ENCODE measurements at places on chromosomes 12 and 14.
A peak's percentile ranks its signal among the peaks of the same experiment; 100 is the strongest.

- DNase-seq = peak; percentile 5
These were observed 381.7 kb upstream of the DDHD1 start for GRCh38 chr14:53534841-53535240.

DNA sequence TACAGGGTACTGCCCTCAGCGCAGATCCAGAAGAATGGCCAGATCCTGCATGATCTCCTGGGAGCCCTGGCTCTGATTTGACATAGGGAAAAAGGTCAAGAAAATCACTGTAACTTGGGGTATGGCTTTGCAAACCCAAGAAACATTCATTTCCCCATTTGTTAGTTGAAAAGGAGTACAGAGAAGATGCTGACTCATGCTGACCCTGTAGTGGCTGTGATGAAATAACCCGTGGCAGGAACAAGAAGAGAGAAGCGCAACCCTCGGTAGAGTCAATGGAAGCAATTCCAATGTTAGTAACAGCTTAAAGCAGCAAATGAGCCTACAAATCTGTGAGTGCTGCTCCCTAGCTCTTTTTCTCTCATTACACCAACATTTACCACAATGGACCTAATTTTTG lies 281.6 kb upstream of the NPAS3 start:
- DNase-seq = no peak

GRCh38 chr12:44431647-44432343 lies 444.3 kb downstream of the NELL2 start:
- no peak for DNase-seq

DNA sequence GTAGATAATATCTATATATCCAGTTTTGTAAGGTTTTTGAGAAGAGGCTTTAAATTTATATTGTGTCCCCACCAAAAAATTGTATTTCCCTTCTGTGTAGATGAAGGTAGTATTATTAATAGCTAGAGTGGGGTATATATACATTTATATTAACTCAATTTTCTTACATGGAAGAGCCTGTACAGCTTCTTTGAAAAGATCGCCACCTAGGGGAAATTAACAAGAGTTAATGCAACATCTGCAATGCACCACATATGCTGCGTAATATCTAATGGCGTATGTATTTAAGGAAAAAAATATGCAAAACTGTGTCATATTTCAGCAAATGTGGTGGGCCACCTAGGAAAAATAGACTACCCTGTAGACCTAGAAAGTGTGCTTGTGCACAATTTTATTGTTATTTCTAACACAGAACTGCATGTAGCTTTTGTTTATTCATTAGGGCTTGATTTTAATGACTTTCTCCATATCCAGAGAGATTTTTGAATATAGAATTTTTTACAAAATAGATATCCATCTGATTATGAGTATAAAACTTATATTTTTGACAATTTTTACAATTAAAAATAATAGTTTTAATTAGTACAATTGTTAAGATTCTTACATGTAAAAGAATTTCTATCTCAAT lies 14.0 kb downstream of the CCER1 start:
- DNase-seq = no peak

DNA sequence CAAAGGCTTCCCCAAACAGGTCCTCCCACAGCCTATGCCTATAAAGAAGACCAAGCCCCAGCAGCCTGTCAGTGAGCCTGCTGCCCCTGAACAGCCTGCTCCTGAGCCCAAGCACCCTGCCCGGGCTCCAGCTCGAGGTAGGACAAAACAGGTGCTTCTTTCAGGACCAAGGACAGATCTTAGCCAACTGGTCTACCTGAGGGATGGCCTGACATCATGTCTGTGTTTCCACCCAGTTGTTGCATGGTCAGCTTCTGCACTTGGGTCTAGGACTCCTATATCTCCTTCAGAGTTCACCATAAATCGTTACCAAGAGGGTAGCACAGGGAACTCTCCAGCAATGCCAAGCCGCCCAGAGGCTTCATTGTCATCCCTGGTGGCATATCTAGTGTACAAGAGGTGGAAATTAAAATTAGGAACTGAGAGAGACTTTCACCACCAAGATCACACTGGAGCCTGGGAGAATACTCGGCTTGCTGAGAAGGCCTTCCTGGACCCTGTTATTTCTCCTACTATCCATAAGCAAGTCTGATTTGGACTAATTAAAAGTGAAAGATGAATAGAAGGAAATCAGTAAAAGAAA lies 38.2 kb upstream of the OAS1 start:
- DNase-seq = no peak

- DNase-seq = no peak
These were observed 1292.2 kb upstream of the TMEM132C start for GRCh38 chr12:126974779-126975178.

GRCh38 chr12:66697404-66697803 lies 18.5 kb upstream of the GRIP1 start:
- no peak for DNase-seq

- DNase-seq = no peak
These were observed 15.2 kb upstream of the EIF5 start for GRCh38 chr14:103318750-103319419.

DNA sequence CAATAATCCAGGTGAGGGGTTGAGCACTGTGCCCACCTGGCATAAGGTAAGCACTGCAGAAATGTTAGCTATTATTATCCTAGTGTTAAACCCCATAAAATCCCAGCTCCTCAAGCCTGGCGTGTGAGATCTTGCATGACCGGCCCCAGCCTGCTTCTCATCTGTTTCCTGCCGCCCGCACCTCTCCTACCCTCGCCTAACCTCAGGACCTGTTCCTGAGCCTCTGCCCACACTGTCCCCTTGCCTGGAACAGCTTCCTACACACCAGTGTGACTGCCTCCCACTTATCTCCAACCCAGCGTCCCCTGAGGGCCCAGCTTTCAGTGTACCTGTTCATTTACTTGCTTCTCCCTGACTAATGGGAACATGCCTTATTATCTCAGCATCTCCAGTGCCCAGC lies 24.7 kb downstream of the ISCA2 start:
- no peak for DNase-seq

DNA sequence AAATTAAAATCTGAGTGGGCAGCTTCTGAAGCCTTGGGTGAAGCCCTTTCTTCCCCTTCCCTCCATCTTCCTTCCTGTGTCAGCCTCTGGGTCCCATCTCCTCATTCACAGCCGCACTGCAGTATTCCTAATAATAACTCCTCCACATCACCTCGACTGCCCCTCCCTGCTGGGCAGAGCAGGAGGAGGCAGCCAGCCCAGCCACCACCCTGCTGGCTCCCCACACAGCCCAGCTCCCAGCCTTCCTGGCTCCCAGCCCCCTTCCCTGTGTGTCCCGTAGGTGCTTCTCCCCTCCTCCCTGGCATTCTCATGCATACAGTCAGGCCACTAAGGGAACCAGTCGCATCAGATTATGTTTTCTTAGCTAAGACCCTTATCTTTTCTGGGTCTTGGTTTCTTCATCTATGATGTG lies 3.7 kb downstream of the IFFO1 start:
- DNase-seq = no peak

DNA sequence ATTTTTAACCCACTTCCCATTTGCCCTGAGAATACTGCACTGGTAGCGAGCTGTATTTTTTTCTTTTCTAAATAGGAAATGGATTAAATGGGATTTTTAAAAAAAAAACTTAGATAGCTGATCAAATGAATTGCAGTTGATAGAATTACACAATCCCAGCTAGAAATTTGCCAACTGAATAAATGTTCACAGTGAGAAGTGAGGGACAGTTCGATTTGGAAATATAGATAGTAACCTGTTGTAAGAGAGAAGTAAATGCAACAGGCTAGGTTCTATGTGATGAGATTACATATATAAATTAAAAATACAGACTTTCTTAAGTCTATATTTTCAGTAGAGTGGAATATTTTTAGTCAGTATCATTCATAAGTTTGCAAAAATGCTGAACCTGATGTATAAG lies 48.1 kb upstream of the SMCO2 start:
- no peak for DNase-seq

- no peak for DNase-seq
These were observed 710.7 kb upstream of the TBX3 start for GRCh38 chr12:115394496-115395220.

- no peak for DNase-seq
These were observed 53.2 kb downstream of the DACT1 start for GRCh38 chr14:58690801-58691516.

DNA sequence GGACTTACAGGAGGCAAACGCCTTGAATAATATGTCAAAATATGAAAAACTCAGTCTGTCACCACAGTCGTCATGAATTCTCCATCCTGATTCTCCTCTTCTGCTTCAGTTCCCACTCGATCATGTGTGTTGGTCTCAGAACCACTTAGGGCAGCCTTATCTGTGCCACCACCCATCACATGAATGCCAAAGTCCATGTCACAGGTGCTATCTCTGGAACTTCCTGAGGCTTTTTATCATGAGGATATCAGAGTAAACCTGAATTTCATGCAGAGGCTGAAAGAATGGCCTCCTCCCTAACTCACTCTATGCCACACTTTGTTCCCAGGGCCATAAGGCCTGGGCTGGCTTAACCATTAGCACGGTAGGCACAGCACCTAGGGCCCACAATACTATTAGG lies 28.8 kb upstream of the MAP3K9 start:
- no peak for DNase-seq

DNA sequence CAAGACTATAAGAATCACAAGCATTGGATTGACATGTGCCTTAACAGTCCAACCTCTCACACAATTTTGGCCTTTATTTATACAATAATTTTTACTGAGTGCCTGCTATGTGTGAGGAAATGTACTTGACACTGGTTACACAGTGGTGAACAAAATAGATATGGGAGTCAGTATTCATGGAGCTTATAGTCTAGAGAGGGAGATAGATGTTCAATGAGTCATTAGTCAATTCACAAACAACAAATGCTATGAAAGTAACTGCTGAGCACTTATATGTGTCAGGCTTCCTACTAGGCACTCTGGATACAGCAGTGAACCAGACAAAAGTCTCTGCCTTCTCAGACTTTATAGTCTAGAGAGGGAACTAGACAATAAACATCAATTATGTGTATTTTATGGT lies 3.7 kb downstream of the CFAP54 start:
- DNase-seq = no peak

- no peak for DNase-seq
These were observed 141.0 kb downstream of the ZFP36L1 start for GRCh38 chr14:68651652-68652432.

- peak; percentile 86 for DNase-seq
These were observed 57.9 kb downstream of the TRPV4 start for GRCh38 chr12:109775172-109775881.

DNA sequence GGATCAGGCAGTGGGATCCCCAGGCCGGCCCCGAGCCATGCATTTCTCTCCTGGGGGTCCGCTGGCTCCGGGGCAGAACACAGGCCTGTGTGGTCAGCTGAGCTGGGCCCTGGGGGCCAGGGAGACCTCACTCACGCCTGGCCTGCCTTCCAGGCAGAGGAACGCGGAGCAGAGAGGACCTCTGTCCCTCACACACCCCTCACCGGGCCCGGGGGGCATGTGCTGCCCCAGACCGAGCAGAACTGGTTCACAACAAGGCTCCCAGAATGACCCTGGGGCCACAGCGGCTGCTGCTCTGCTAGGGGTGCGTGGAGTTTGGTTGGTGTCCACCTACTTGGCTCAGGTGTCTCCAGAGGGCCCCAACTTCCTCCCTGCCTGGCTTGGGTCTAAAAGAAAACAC lies 33.0 kb upstream of the RFLNA start:
- DNase-seq = no peak

DNA sequence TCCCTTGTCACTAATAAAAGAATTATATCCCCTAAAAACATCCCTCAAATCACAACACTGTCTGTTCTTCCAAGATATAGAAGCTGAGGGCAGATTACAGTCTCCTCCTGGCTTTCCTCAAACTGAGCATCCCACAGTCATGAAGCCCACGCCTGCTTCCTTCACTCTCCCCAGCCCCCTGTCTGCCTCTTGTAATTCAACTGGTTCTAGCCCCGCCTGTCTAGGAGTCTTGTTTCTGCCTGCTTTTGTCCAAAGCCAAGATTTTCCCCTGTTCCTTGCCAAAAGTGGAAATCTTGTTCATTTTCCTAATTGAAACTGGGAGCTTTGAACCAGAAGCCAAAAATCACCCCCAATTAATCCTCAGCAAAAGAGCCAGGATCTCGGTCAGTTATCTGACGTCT lies 35.9 kb upstream of the PWP1 start:
- DNase-seq = no peak

DNA sequence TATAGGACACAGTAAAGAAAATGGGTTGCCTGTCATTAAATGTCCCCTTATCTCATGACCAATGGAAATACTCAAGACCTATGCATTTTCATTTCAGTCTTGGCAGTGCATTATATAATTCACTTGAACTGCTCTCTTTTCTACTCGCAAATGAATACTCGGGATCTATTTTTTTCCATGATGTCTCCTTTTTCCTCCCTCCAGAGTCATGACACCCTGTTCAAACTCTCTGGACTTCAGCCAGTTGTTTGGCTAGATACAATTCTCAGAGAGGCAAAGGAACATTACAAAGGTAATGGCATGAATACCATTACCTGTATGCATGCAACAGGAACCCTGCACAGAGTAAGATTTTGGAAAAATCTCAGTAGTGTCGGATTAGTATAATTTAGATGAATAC lies 130.9 kb downstream of the GPR135 start:
- no peak for DNase-seq

DNA sequence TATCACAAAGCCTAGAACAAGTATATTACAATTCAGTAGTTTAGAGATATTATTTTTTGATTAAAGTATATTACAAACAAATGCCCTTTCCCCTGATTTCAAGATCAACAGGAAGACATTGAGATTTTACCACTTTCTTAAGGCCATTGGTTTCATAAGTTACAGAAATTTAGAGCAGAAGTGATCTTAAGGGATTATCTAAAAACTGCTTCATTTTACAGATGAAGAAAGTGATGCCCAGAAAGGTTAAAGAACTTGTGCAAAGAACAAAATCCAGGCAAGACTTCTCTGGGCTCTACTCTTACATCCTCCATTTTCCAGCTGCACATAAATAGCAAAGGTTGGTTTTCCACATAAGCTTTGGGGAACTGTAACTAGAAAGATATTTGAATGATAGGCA lies 87.5 kb downstream of the DUSP6 start:
- no peak for DNase-seq

DNA sequence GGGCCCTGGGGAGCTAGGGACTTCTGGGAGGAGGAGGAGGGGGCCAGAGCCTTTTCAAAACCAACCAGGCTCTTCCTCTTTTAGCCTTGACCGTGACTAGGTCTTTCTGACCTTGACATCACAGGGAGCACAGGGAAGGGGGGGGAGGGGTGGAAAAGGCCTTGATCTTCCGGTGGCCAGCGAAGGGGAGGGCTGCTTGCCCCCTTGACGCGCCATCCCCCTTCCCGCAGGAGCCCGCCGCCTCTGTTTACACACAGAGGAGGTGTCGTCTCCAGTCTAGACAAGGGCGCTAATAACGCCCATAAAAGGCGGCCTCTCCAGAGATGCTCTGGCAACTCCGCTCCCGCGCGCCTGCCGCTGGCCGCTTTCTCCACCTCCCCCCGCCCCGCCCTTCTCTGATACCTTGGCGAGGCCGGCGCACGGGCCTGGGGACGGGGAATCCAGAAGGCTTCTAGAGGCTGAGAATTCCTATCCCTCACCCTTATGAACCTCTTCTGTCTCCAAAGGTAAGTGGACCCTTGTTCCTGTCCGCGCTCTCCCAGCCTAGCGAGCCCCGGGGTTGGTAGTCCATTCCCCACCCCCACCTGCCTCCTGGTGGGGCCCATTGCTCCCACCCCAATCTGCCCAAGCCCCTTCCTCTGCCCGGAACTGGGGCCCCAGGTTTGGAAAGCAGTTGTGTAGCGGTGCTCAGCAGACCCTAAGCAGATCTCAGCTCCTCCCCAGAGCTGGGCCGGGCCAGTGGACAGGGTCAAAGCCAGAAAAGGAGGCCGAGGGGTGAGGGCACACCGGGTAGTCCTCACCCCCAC lies 4.9 kb upstream of the HOXC12 start:
- DNase-seq = no peak

All from HAP-1 (cell line).